ENCODE measurements at places on chromosomes 1 and 21.

DNA sequence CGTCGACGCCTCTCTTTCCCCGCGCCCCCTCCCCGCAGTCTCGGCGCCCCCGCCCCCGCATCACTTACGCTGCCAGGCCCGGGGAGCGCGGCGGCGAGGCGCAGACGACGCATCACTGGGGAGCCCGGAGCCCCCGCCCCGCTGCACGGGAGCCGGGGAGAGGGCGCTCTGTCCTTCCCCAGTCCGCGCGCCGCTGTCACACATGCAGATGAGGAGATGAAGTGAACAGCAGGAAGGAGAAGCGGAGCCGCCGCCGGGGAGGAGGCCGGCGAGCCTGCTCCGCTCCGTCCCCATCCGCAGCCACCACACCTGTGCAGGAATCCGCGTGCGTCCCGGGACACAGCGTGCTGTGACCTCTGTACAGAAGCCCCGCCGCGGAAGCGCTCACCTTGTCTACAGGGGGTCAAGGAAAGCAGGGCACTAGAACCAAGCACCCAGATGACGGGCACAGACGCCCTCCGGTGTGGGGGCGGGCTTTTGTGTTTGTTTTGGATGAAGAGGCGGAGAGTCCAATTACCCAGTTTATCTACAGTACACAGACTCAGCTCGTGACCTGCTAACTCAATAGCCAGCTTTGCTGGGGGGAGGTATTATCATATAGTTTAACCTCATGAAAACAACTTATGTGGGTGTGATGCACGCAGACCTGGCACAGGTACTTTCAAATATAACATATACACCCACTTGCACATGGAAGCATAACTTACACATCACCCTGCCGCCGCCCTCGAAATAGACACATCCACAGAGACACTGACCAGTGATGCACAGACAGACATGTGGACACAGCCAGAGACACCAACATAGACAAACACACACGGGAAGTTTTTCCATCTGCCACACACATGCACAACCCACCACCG, 12.4 kb downstream of the KLHDC8A start:
- no peak for DNase-seq

GRCh38 chr1:85578321-85579295, 2.0 kb upstream of the CCN1 start:
- no peak for DNase-seq

- no peak for DNase-seq
These were observed 65.8 kb downstream of the AK5 start for GRCh38 chr1:77347646-77348045.

DNA sequence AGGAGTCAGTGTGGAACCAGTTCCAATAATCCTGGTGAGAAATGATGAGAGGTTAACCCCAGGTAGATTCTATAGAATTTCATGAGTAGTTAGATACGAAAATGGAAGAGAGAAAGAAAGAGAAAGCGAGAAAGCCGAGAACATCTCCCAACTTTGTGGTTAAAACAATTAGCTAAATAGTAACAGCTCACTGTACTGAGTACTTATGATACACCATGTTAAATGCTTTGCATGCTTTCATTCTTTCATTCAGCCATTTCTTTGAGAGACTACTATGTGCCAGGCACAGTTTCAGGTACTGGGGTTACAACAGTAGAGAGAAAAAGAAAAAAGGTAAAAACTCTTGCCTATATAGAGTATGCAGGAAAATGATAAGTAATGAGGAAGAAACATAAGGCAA, 109.7 kb upstream of the SYT6 start:
- no peak for DNase-seq

GRCh38 chr1:99251308-99251707, 13.0 kb upstream of the PLPPR4 start:
- no peak for DNase-seq
